Posterior vena cava (tissue), 2 donors: ENCODE measurements at places on chromosomes 2 and 18. TPM values are rescaled to one million over a fixed set of nuclear protein-coding genes. Genes with fewer than 3 reads are reported as not detected.

Gene EML6
- total RNA-seq, result 3.2 TPM

Gene KRTCAP3
- total RNA-seq, result 0.46 TPM

DNA sequence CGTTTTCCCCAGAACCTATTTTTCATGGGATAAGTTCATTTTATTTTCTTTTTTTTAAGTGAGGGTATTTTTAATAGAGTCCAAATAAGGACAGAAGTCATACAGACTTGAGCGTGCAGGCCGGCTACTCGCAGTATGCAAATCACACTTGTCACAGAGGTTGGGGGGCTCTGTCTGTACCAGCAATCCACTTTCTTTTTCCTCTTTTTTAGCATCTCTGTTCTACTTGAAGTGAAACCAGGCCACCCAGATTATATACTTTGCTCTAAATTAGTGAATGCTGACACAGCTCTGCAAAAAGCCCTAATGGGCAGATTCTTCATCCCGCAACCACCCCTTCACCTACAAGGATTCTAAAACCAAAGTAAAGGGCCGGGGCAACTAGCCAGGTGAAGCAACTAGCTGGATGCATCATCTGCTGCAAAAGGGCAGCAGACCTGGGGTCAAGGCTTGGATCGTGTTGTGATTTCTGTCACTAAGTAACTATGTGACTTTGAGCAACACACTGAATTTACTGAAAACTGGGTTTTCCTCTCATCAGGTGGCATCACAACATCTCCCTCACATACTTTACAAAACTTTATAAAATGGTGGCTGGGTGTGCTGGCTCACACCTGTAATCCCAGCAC is 18.4 kb downstream of the KDSR start:
- DNase-seq, result no peak

DNA sequence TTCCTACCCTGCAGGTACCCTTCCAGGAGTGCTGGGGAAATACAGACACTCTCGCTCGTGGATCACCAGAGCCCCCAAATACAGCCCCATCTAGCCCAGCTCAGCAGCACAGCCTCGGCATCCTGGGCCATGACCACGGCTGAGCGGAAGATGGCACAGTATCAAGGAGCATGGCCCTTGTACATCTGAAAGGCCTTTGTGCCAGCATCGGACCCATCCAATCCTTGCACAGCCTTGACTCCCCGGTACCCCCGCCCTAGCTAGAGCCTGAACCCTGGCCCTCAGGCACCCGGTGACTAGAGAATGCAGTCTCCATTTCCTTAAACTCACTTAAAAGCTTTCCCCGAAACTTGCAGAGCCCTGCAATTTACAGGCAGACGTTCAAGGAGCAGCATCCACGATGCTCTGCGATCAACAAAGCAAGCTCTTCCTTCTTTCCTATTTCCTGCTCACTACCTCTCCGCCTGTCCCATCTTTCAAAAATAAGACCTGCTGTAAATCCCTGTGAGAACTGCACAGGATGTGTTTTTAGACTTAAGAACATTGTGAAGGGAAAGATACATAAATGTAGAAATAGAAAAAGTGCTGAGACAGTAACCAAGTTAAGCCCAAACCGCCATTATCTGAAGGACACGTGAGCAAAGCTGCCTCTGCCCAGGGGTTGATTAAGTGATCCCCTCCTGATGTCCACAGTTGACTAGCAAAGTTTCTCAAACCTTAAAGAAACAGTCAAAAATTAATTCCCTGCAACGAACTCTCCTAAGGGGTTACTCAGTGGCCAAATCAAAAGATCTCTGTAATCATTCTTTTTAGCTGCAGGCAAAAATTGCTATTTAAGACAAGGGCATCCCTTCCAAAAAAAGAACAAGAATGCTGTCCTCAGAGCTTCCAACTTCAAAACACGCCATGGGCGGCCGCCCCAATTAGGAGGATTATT is 48.5 kb downstream of the ZNF516 start:
- DNase-seq, result peak; percentile 58

- DNase-seq, result no peak
These were observed 95.4 kb downstream of the FHOD3 start for GRCh38 chr18:36392979-36393287.
